ENCODE measurements at places on chromosomes 4 and X. TPM values are rescaled to one million over a fixed set of nuclear protein-coding genes. Genes with fewer than 3 reads are reported as not detected.
A peak's percentile ranks its signal among the peaks of the same experiment; 100 is the strongest.

MAGEB1 gene
- total RNA-seq: not detected

GRCh38 chr4:151199319-151200190 is 77.4 kb upstream of the PRSS48 start:
- no peak for DNase-seq

NXF3 gene
- not detected for total RNA-seq

DNA sequence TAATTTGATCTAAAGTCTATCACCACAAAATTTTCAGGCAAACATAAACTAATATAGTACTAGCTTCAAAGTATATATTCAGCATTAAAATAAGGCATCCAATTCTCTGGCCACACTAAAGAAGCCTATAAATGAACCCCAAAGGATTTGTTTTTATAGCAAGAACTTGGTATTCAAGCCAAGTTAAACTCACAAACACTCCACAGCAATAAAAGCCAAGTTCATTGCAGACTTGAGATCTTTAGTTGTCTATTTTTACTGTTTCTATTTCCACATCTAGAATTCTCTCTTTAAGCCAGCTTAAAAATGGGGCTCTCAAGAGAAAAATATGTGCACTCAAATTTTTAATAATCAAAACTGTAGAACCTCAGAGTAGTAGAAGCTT is 51.1 kb downstream of the WDFY3 start:
- DNase-seq: no peak

- no peak for DNase-seq
These were observed 27.6 kb upstream of the C4orf54 start for GRCh38 chr4:99685234-99685633.

- DNase-seq: no peak
These were observed 55.7 kb upstream of the PPARGC1A start for GRCh38 chr4:23945451-23946017.

DNA sequence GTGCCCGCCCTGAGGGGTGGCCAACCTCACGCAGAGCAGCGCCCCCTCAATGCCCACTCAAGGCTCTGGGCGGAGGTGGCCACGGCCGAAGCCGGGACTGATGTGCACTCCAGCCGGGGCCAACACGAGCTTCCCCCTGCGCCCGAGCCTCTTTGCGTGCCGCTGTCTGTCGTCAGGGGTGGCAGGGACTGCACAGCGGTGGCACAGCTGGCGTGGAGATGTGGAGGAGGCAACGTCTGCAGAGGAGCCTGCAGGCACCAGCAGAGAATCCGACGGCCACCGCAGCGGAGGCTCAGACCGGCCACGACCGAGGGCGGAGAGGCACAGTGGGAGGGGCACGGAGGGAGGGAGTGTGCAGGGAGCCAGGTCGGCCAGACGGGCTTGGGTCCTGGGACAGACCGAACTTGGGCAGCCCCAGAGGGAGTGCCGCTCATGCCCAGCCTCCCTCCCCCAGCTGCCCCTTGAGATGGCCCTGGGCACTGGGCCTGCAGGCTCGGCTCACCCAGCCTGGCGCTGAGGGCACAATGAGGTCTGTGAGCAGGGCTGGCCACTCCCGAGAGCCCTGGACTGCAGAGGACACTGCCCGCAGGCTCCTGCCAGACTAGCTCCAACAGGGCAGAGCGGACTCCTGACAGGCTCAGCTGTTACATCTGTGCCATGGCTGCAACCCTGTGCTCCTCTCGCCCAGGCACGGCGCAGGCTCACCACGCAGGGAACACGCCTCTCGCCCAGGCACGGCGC is 46.5 kb upstream of the CPLX1 start:
- DNase-seq: no peak

- DNase-seq: no peak
These were observed 182.0 kb downstream of the MGST2 start for GRCh38 chr4:139847602-139848001.

IQCM gene
- total RNA-seq: not detected

- no peak for DNase-seq
These were observed 101.4 kb downstream of the FIP1L1 start for GRCh38 chr4:53478671-53479456.

PNMA3 gene
- total RNA-seq: not detected

GRCh38 chr4:40473578-40474388 is 138.7 kb downstream of the CHRNA9 start:
- DNase-seq: no peak

PORCN gene
- total RNA-seq: 13.3 TPM

SASH3 gene
- total RNA-seq: 5.0 TPM

GRCh38 chr4:152808670-152809069 is 28.9 kb downstream of the ARFIP1 start:
- no peak for DNase-seq

DNA sequence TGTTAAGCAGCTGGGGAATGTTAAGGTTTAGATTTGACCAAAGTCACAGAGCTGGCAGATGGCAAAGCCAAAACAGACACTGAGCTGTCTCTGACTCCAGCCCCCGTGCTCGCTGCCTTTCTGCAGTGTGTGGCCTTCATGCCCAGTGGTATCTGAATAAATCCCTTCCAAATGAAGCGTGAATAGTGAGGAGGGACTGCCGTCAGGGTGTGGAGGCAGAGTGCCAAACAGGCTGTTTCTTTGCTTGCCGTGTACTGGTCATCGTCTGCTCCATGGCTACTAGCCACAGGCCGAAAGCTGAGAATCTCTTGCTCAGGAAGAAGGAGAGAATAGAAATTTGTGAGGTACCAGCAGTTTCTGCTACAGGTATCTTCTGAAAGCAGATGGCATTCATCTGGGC is 19.7 kb downstream of the PRIMPOL start:
- no peak for DNase-seq

- no peak for DNase-seq
These were observed 38.2 kb downstream of the TRPC3 start for GRCh38 chr4:121913667-121914066.

MID2 gene
- total RNA-seq: 30.8 TPM

GRCh38 chr4:42152507-42153504 is at the start of gene BEND4:
Gene BEND4, minus strand, starts transcription at chr4:42152655. Its CDS starts 512 bp downstream, at chr4:42152143.
- DNase-seq: no peak

- no peak for DNase-seq
These were observed 77.4 kb downstream of the PDGFC start for GRCh38 chr4:156894234-156894633.

DNA sequence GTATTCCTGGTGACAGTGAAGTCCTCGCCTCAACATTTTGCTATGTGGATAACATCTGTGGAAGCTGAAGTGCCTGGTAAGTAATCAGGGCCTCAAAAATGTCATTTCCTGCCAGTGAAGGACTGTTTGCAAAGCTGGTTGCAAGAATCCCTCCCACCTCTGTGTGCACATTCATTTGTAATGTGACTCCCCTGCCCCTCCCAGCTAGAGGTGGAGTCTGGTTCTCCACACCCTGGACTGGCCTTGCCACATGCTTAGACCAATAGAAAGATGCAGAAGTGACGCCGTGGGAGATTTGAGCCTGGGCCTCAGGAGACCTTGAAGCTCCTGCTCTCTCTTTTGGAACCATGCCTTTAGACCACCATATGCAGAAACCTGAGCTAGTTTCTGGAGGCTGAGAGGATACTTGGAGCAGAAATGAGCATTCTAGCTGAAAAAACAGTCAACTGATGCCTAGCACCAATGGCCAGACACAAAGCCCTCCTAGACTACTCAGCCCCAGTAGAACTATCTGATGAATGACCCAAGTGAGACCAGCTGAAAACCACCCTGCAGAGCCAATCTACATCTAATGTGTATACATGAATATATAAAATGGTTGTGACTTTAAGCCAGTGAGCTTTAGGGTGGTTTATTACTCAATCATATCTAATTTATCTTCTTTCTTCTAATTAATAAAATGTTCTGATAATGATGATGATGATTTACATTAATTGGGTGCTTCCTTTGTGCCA is 47.8 kb upstream of the CRMP1 start:
- peak; percentile 9 for DNase-seq

STK32B gene
- total RNA-seq: 2.5 TPM

EGFL6 gene
- total RNA-seq: not detected

DNA sequence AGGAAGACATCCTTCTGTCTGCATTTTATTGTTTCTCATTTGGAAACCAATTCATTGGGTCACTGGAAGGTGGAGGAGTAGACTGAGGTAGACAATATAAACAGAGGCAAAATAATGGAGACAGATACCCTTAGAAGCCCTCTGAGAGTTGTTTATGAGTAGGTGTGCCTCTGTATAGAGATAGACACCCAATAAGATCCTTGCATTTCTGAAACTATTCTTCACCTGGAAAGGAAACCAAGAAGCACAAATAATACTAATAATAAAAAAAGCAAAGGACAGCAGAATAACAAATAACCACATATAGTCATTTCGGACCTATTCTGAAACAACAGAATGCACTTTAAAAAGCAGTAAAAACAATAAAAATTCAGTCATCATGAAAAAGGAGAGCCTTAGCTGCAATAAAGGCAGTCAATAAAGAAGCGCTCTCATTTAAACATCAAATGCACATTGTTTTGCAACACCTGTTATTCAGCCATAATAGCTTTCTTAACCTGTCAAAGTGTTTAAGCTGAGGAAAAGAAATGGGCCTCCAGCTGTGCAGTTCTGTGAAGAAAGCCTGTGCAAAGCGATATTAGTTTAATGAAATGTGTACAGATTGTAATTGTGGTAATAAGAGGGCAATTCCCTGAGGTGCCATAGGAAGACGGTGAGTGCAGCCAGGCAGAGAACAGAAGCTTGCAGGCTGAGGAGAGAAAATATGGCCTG is 904.2 kb downstream of the STPG2 start:
- DNase-seq: no peak

PRSS48 gene
- total RNA-seq: not detected

STS gene
- 5.0 TPM for total RNA-seq

NOX1 gene
- total RNA-seq: not detected

DNA sequence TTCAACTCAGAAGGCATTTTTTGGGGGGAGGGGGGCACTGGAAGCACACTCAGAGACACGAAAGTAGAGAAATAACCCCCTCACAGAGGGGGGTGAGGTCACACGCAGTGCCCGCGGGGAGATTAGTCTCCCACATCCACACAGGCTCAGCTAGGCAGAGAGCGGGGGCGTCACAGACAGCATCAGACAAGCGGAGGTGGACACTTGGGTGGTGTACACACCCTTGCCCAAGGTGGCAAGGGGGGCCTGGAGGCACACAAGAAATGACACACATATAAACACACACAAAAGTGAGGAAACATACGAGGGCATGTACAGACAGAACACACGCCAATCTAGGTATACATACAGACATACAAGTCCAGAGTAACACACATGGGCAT is 637 bp upstream of the SYN1 start:
- no peak for DNase-seq

- DNase-seq: no peak
These were observed 107.3 kb upstream of the RAI2 start for GRCh38 chrX:17968367-17968766.

RPA4 gene
- total RNA-seq: 3.9 TPM

TLR3 gene
- total RNA-seq: 3.0 TPM

DNA sequence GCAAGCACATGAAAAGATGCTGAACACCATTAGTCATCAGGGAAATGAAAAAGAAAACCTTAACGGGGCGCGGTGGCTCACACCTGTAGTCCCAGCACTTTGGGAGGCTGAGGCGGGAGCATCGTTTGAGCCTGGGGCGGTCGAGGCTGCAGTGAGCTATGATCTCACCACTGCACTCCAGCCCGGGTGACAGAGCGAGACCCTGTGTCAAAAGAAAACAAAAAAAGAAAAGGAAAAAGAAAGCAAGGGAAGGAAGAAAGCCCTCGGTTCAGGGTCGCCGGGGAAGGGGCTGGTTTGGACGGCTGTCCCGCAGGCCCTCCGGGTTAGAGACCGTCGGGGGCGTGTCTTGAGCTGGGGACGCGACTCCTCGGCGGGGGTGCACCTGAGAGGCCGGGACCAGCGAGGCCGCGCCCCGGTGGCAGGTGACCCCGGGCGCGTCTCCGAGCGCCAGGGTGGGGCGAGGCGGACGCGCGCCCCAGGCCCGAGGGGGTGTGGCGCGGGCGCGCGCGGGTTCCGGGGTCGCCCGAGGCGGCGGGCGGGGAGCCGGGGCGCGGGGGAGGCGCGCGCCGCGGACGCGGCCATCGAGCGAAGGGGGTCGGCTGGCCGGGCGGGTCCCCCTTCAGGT is 478 bp upstream of the PLXNA3 start:
- no peak for DNase-seq

GRCh38 chr4:90198086-90198847 is 71.1 kb downstream of the CCSER1 start:
- no peak for DNase-seq
